ENCODE measurements at places on chromosomes 11 and 22.

GRCh38 chr11:45616802-45617549, 48.4 kb downstream of the CHST1 start:
- DNase-seq = no peak

DNA sequence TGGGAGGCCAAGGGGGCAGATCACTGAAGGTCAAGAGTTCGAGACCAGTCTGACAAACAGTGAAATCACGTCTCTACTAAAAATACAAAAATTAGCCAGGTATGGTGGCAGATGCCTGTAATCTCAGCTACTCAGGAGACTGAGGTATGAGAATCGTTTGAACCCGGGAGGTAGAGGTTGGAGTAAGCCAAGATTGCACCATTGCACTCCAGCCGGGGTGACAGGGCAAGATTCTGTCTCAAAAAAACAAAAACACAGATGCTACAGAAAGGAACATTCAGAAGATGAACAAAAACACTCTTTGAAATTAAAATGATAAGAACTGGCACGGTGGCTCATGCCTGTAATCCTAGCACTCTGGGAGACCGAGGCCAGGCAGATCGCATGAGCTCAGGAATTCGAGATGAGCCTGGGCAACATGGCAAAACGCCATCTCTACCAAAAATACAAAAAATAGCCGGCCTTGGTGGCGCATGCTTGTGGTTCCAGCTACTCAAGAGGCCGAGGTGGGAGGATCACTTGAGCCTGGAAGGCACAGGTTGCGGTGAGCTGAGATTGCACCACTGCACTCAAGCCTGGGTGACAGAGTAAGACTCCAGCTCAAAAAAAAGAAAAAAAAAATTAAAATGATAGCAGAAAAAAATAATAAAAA, 8.5 kb downstream of the RAB6A start:
- DNase-seq = no peak

DNA sequence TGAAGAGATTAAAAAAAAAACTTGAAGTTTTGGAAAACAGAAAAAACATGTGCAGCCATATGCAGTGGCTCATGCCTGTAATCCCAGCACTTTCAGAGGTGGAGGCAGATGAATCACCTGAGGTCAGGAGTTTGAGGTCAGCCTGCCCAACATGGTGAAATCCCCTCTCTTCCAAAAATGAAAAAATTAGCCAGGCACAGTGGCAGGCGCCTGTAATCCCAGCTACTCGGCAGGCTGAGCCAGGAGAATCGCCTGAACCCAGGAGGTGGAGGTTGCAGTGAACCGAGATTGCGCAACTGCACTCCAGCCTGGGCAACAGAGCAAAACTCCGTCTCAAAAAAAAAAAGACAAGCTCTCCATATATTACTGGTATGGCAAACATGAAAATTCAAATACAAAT, 7.6 kb downstream of the DLG2 start:
- no peak for DNase-seq

- DNase-seq = no peak
These were observed 128.6 kb upstream of the THY1 start for GRCh38 chr11:119551420-119552105.

- no peak for DNase-seq
These were observed 4274.9 kb upstream of the OR11H1 start for GRCh38 chr22:11253000-11253511.

Measured in NCI-H1048 (cell line).